ENCODE measurements at places on chromosomes 6 and 20.

DNA sequence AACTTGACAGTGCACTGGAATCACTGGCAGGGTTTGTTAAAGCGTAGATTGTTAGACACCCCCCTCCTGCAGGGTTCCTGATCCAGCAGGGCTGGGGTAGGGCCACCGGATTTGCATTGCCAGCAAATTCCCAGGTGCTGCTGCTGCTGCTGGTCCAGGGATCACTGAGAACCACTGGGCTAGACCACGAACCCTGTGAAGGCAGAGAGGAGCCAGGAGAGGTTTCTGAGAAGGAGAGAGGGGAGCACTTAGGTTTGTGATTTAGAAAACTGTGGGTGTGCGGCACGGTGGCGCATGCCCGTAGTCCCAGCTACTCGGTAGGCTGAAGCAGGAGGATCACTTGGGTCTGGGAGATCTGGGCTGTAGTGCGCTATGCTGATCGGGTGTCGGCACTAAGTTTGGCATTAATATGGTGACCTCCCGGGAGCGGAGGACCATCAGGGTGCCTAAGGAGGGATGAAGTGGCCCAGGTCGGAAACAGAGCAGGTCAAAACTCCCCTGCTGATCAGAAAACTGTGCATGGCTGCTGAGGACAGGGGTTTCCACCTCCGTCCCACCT is 53.6 kb upstream of the FAM83D start:
- no peak for DNase-seq

DNA sequence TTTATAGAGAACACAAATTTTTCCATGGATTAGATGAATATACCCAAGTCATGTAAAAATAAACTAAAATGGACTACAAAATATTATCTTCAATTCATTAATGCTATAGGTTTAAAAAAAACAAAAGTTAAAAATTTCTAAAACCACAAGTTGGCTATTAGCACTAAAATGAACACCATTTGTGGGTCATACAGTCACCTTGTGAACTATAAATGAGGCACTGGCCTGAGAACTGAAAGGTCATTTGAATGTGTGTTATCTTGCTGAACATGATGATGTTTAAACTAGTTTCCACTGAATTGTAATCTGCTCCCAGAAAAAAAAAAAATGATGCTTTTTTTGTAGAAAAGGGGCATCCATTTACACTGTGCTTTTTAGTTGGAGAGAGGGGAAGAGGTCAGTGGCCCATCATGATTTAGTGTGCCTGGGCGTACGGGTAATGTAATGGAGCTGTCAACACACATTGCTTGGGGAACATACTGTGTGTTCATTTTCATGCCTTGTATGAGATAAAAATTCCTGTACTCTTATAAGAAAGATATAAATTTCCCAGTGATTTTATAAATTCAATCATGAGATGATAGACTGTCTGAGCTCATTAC is 96.6 kb upstream of the FKBP1C start:
- DNase-seq, result no peak

GRCh38 chr6:61538801-61539200 is 747.2 kb downstream of the KHDRBS2 start:
- no peak for DNase-seq

DNA sequence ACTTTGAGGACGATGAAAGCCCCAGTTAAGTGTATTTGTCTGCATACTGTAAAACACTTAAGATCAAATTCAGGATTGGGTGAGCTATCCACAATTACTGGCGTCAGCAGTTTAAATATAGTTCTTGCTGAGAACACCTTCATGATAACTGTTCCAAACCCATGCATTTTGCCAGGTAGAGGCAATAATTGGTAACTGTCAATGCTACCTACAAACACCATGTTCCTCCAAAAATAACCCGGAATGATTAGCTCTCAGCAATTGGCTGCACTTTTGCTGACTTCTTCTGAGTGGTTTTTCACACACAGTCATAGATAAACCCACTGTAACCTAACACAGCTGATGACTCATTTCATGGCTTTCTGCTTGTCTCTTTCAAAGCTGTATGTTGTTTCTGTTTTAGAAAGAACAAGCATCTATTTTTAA is 1358.6 kb upstream of the GJE1 start:
- peak; percentile 65 for DNase-seq

GRCh38 chr6:131909408-131910218 is 41.6 kb downstream of the CCN2 start:
- DNase-seq, result peak; percentile 74

- no peak for DNase-seq
Observed at GRCh38 chr6:64932486-64932885, 774.5 kb downstream of the EYS start.

DNA sequence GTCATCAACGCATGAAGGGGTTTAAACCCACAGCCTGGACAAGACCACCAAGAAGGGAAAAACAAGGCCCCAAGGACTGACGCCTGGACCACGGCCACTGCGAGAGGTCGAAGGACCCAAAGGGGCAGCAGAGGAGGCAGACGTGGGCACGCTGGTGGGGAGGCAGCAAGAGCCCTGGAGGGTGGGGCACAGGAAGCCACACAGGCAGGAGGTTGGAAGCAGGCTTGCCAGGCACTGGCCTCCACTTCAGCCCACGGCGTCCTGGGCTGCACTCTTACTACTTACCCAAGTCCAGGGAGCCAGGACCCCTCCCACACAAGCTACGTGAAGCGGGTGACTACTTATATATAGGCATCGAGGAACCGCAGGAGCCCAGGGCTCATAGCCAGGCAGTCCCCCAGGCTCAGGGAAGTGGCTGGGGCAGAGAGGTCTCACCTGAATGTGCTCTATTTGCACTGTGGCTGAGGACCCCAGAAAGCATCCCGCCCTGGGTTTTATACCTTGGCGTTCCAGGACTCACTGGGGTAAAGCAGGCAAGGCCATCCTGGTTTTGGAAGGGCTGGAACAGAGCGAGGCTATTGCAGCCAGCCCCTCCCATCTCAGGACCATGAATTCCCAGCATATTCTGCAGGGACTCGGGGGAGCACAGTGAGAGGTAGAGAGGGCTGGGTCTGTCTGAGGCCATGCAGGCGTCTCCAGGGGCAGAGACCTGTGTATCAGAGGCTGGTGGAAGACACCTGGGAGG is 113.8 kb upstream of the AFDN start:
- DNase-seq, result no peak

- DNase-seq, result no peak
Observed at GRCh38 chr6:170052991-170053821, 237.7 kb downstream of the DLL1 start.

- peak; percentile 78 for DNase-seq
Observed at GRCh38 chr6:28252009-28252975, at the start of gene ZKSCAN4. ZKSCAN4 (minus strand) TSS chr6:28252269; CDS start chr6:28251980, 289 bp downstream.

DNA sequence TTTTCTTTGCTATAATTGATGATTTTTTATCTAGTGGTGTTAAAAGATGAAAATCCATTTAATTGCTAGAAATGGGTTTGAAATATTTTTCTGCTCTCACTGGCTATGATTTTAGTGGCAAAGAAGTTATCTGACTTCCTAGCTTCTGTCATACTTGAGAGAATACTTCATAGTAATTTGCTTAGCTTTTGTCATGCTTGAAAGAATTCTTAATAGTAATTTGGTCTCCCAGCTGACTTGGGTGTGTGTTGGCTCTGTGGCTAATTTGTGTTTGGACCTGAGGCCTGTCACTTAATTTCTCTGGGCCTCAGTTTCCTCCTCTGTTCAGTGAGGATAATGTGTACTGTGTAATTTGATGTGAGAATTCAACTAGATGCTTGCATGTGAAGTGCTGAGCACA is 12.8 kb upstream of the RMND1 start:
- no peak for DNase-seq

DNA sequence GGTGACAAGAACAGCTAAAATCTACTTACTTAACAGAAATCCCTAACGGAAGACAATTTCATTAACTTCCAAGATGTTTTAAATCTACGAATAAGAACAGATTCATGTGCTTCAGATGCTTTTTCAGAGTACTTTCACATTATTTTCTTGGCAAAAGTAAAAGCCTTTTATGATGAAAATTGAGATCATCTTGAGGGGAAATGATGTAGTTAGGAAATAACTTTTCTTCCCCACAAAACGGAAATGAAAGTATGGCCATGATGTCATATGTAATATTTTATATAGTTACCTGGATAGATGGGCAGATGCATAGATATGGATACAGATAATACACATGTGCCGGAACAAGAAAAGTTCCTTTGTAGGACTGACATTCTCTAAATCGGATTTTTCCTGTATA is 32.8 kb downstream of the SASH1 start:
- no peak for DNase-seq

GRCh38 chr6:166786704-166787293 is 159.7 kb upstream of the RPS6KA2 start:
- peak; percentile 67 for DNase-seq

DNA sequence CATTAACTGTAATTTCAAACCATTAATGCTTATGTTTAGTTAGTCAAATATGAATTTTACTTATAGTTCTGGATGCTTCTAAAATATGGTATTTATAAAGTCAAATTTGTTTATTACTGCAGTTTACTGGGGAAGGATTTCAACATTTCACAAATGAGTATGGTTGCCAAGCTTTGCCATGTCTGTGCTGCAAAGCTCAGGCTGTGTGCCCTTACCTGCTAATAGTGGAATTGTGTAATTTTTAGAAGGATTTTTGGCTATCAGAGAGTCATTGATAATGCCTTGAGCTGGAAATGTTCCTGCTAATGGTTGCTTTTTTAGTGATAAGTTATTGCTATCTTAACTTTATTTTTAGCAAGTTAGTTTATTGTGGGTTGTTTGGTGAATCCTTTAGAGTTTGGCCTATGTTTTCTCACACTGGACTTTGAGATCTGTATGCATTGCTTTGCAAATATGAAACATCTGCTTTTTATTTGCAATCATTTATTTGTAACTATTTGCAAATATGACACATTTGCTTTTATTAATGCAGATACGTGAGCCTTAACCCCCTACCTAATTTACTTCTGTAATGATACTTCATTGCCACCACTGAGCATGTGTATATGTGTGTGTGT is 105.8 kb downstream of the CD109 start:
- DNase-seq, result no peak

GRCh38 chr6:115573861-115574260 is 486.8 kb downstream of the FRK start:
- DNase-seq, result no peak

GRCh38 chr6:124490122-124490521 is 472.1 kb upstream of the RNF217 start:
- DNase-seq, result no peak

GRCh38 chr6:81797591-81797990 is 45.1 kb upstream of the TENT5A start:
- no peak for DNase-seq

DNA sequence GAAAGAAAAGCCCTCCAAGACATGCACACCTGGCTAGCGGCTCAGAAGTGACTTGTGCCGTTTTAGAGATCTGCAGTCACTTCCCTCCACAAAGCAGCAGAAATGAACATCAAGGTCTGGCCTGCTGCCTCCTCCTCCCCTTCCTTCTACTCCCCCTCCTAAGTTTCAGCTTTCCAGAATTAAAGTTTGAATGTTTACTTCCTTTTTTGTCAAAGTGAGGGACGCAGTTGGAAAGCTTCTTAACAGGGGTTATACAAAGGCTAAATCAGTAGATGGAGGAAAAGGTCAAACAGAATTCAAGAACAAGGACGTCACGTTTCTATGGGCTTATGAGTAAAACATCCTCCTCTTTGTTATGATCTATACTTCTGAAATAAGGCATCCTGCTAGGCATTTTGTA is 227.7 kb downstream of the SLC35F1 start:
- no peak for DNase-seq

GRCh38 chr6:163320804-163321203 is 93.7 kb upstream of the QKI start:
- DNase-seq, result no peak

GRCh38 chr6:110201151-110201884 is 21.1 kb downstream of the CDC40 start:
- DNase-seq, result no peak

DNA sequence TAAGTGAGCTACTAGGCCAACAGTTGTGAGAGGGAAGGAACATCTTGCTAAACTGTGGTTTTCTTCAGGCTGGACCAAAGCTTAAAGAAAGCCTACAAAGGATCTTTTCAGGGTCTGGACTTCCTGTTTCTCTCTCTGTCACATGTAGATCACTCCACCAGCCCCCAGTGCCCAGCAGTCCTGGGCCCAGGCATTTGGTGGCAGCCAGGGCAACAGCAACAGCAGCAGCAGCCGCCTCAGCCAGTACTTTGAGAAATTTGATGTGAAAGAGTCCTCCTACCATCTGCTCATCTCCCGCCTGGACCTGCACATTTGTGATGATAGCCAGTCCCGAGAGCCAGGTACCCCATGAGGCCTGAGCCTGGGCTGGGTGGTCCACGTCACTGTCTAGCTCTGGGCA is 44.1 kb downstream of the BLTP3A start:
- no peak for DNase-seq

GRCh38 chr6:70338775-70339174 is 35.9 kb upstream of the COL9A1 start:
- DNase-seq, result no peak
